ENCODE measurements at places on chromosomes 13 and 19. TPM values are rescaled to one million over a fixed set of nuclear protein-coding genes. Genes with fewer than 3 reads are reported as not detected.

DNA sequence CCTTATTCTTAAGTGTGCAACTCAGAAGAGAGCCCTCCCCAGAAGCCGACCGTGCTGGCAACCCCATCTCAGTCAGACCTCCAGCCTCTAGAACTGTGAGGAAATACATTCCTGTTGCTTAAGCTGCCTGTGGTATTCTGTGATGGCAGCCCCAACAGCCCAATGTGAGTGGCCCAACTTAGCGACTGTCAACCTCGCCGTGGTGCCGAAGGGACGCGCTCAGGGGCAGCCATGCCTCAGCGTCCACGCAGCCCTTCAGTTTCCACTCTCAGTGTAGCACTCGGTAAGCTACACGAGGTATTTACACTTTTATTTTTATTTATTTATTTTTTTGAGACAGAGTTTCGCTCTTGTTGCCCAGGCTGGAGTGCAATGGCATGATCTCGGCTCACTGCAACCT lies 18.4 kb downstream of the PROZ start:
- H3K4me3 ChIP-seq, result no peak overlapping the region
- no peak for DNase-seq
- H3K27ac ChIP-seq, result no peak overlapping the region
- H3K36me3 ChIP-seq, result peaks cover 36% of the 10 kb centered on the region
- H3K4me1 ChIP-seq, result no peaks in the 10 kb centered on the region
- no peaks in the 10 kb centered on the region for H3K27me3 ChIP-seq

Gene BRME1
- 5.2 TPM for total RNA-seq

- no peak for DNase-seq
- H3K36me3 ChIP-seq, result no peaks in the 10 kb centered on the region
- no peak overlapping the region for H3K27ac ChIP-seq
- no peaks in the 10 kb centered on the region for H3K4me1 ChIP-seq
- H3K27me3 ChIP-seq, result no peaks in the 10 kb centered on the region
Observed at GRCh38 chr13:102367836-102368235, 34.0 kb downstream of the FGF14 start.

Gene ADAT3
- 18.7 TPM for total RNA-seq

Gene SRRM5
- 0.64 TPM for total RNA-seq

DNA sequence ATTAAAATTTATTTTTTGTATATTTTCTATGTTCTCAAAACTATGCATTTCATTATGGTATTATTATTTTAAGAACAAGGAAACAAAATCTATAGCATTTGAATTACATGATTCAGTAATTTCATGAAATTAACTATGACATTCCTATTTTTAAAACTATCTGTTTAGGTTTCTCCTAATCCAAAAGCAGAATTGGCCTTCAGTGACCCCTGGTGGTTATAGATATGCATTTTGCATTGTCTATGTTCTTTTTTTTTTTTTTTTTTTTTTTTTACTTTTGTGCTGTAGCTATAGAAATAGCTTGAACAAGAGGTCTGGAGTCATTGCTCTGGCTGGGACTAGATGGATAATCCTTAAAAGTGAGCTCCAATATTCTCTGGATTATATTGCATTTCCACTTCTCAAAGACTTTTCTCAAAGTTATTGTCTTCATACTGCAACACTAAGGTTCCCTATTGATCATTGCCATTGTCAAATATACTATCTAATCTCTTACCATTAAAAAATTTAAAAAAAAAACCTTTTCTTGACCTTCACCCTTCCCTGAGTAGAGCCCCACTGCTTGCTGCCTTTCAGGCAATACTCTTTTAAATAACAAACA lies 15.9 kb upstream of the DNAJC3 start:
- no peak overlapping the region for H3K27ac ChIP-seq
- H3K27me3 ChIP-seq, result peaks cover 9% of the 10 kb centered on the region
- DNase-seq, result no peak
- H3K4me1 ChIP-seq, result no peaks in the 10 kb centered on the region
- H3K36me3 ChIP-seq, result no peaks in the 10 kb centered on the region

- no peaks in the 10 kb centered on the region for H3K27me3 ChIP-seq
- H3K4me1 ChIP-seq, result no peaks in the 10 kb centered on the region
- H3K27ac ChIP-seq, result no peak overlapping the region
- DNase-seq, result no peak
- H3K4me3 ChIP-seq, result no peak overlapping the region
Observed at GRCh38 chr13:67131393-67131792, 98.7 kb downstream of the PCDH9 start.

- H3K4me1 ChIP-seq, result no peaks in the 10 kb centered on the region
- no peak for DNase-seq
- no peak overlapping the region for H3K4me3 ChIP-seq
- no peak overlapping the region for H3K27ac ChIP-seq
- no peaks in the 10 kb centered on the region for H3K36me3 ChIP-seq
Observed at GRCh38 chr19:7272856-7273578, 21.2 kb downstream of the INSR start.

DNA sequence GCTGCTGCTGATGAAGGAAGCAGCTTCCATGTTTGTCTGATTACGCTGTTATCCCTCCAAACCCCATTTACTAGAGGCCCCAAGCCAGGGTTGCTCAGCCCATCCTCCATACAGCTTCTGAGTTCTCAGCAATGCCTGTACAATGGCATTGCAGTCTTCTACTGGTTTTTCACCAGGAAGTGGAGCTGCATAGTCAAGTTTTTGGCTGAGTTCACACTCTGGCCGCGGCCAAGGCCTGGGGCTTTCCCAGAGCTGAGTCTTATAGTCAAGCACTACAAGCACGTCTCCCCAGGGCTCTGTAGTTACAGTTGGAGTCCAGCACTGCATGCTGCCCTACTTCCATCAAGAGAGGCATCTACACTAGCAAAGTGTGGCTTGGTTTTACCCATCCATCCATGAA lies 182.5 kb downstream of the POU4F1 start:
- no peaks in the 10 kb centered on the region for H3K4me1 ChIP-seq
- no peak overlapping the region for H3K27ac ChIP-seq
- no peaks in the 10 kb centered on the region for H3K36me3 ChIP-seq
- DNase-seq, result no peak
- no peak overlapping the region for H3K4me3 ChIP-seq

Gene ATP4A
- total RNA-seq, result not detected

GRCh38 chr19:31451686-31452330 lies 102.6 kb upstream of the TSHZ3 start:
- H3K27me3 ChIP-seq, result no peaks in the 10 kb centered on the region
- no peaks in the 10 kb centered on the region for H3K4me1 ChIP-seq
- no peak overlapping the region for H3K27ac ChIP-seq
- H3K4me3 ChIP-seq, result no peak overlapping the region

- H3K27me3 ChIP-seq, result peaks cover 33% of the 10 kb centered on the region
- no peak overlapping the region for H3K27ac ChIP-seq
- no peak for DNase-seq
Observed at GRCh38 chr13:20182231-20182846, 10.4 kb downstream of the GJB2 start.

Gene LYPD3
- not detected for total RNA-seq

Gene SYNE4
- 2.9 TPM for total RNA-seq

Data from transverse colon (tissue), 4 donors.